Stimulated activated CD4-positive, alpha-beta T cell treated with anti-CD3 and anti-CD28 coated beads, Interleukin-4, amount 100 ng/mL, for 48 hours (primary cell): ENCODE measurements at places on chromosomes 13 and 19.

DNA sequence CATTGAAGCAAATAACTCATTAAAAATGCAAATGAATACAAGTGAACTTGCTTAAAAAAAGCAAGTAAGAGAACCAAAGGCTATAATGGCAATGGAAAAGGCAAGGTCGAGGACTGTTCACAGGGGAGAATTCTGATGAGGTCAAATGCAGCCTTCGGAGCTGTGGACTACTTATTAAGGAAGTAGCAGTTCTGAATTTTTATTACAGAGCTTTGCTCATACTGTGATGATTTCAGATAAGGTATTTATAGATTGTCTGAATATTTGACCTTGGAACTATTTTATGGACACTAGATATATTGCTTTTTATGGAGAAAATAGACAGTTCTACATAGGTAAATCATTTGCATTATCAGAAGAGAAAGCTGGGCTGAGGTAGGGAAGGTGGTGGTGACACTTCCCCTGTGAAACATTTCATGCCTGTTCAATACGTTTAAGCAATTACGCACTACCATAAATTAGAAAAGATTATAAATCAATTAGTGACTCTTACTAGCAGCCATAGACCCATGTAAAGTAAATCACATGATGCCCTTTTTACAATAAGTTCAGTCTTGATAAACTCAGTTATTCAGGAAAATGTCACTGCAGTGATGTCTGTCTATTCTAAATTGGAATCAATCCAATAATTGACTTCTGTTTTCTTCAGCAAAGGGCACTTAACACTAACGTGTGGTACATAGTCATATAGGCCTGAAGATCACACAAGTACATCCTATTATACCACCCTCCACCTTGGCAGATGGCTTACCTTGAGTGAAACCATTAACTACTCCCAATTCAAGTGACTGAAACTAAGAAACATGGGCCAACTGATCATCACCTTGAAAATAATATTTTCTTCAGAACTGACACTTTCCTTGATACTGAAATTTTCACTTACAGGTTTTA lies 260.0 kb downstream of the KLF12 start:
- no peak for DNase-seq

GRCh38 chr13:110113284-110113764 lies 193.6 kb downstream of the COL4A1 start:
- no peak for DNase-seq

- DNase-seq = no peak
Measured at GRCh38 chr13:111555268-111555808, 234.9 kb downstream of the TEX29 start.

DNA sequence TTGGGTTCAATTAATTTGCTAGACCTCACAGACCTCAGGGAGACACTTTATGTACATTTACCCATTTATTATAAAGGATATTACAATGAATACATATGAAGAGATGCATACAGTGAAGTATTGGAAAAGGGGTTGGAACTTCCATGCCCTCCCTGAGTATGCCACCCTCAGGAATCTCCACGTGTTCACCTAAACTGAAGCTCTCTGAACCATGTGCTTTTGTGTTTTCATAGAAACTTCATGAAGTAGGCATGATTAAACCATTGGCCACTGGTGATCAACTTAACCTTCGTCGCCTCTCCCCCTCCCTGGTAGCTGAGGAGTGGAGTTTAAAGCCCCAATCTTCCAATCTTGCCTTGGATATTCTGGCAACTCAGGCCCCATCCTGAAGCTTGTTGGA lies 20.3 kb downstream of the ZNF160 start:
- DNase-seq = no peak

DNA sequence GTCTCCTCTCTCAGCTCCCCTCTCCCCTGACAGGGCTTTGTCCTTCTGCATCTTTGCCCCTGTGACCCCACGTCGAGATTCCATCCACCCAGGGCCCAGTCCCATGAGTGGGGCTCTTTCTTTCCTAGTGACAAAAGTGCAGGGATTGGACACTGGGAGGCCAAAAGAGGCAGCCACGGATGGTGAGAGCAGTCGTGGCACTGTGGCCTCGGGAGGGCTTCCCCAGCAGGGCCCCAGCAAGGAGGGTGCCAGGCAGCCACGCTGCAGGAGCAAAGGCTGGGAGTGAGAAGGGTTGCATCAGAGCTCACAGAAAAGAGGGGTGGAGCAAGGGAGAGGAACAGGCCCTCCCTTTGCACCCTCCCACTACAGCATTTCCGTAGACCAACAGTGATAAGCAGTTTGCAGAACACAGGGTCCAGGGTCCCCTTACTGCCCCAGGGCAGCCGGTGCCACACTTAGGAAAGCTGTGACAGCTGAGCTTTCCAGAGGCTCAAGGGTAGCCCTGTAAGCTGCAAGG lies 4.9 kb downstream of the ZSCAN1 start:
- DNase-seq = no peak

- no peak for DNase-seq
Measured at GRCh38 chr19:41428481-41428859, 1.3 kb upstream of the B3GNT8 start.

DNA sequence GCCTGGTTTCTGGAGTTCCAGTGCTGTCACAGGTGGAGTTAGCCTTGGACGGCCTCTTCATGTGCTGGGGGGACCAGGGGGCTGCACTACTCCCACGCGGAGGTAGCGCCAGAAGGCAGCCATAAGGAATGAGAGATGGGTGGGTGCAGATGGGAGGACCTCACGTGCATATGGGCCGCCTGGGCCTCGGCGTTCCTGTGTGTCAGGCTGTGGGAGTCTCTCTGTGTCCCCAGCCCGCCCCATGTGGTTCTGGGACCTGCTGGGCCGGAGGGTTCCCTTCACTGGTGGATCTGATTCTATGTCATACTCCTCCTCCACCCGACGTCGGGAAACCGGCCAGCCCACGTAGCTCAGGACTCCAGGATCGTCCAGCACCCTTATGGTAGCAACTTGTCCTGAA lies 149.0 kb upstream of the SOX1 start:
- DNase-seq = no peak

DNA sequence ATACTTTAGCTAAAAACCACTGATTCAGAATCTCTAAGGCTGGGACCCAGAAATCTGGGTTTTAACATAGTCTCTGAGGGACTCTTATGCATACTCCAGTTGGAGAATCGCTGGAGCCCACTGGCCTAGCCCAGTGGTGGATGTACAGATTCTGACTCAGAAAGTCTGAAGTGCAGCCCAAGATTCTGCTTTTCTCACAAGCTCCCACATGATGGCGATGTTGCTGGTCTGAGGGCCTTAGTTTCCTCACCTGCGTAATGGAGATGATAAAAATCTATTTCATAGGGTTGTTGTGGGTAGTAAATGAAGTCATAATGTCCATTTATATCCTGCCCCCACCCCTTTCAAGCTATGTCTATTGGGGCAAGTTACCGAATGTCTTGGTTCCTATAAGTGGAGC lies 7.7 kb upstream of the CDADC1 start:
- DNase-seq = no peak

DNA sequence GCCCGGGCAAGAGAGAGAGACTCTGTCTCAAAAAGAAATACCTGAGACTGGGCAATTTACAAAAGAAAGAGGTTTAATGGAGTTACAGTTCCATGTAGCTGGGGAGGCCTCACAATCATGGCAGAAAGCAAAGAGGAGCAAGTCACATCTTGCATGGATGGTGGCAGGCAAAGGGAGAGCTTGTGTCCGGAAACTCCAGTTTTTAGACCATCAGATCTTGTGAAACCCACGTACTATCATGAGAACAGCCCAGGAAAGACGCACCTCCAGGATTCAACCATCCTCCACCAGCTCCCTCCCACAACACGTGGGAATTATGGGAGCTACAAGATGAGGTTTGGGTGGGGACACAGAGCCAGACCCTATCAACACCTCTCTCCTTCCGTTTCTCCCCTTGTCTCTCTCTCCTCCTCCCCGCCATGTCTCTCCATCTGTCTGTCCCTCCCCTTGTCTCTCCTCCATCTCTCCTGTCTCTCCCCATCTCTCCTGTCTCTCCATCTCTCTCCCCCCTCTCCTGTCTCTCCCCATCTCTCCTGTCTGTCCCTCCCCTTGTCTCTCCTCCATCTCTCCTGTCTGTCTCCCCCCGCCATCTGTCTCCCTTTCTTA lies 10.0 kb downstream of the POLR2E start:
- DNase-seq = no peak

GRCh38 chr13:40026174-40026585 lies 370.7 kb downstream of the COG6 start:
- peak; percentile 61 for DNase-seq

- DNase-seq = no peak
Measured at GRCh38 chr13:37656247-37656940, 57.8 kb upstream of the POSTN start.

DNA sequence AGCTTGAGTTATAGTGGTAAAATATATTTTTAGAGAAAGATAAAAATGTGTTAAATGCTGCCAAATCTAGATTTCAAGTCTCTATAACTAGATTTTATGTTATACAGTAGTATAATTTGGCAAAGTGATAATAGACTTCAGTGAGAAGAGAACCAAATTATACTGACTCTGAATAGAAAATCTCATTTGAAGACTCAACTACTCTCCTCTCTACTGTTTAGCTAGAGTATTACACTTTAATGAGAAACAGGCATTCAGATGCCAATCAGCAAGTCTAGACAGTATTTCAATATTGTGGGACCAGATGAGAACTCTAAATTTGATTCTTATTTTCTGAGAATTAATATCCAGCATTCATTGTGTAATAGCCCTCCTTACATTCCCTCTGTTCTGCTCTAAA lies 311.2 kb downstream of the SLITRK5 start:
- no peak for DNase-seq

DNA sequence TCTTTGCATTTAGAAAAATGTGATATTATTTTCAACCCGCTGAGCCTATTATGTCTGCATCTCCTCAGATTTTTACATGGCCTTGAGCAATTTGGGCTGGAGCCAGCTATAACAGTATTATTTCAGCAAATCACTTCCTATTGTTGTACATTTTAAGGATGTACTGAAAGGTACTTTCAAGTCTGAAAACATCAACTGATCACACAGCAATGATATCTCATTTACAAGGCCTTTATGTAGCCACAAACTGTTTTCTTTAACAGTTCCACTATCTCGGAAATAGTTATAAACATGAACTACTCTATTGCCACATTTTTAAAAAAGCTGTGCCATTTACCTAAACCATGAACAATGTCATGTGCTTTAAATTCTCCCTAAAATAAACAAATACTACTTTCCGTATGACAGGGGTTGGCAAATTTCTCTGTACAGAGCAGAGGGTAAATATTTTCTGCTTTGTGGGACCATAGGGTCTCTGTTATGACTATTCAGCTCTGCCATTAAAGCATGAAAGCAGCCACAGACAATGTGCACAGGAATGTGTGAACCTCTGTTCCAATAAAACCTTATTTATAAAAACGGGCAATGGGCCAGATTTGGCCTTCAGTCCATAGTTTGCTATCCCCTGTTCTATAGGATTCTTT lies 560.4 kb downstream of the GPC6 start:
- DNase-seq = no peak

GRCh38 chr13:37216331-37216730 lies 110.9 kb upstream of the CSNK1A1L start:
- DNase-seq = no peak

GRCh38 chr19:52603558-52604207 lies 33.6 kb downstream of the ZNF701 start:
- no peak for DNase-seq

- DNase-seq = no peak
Measured at GRCh38 chr19:17471410-17472125, 1.2 kb downstream of the SLC27A1 start.

DNA sequence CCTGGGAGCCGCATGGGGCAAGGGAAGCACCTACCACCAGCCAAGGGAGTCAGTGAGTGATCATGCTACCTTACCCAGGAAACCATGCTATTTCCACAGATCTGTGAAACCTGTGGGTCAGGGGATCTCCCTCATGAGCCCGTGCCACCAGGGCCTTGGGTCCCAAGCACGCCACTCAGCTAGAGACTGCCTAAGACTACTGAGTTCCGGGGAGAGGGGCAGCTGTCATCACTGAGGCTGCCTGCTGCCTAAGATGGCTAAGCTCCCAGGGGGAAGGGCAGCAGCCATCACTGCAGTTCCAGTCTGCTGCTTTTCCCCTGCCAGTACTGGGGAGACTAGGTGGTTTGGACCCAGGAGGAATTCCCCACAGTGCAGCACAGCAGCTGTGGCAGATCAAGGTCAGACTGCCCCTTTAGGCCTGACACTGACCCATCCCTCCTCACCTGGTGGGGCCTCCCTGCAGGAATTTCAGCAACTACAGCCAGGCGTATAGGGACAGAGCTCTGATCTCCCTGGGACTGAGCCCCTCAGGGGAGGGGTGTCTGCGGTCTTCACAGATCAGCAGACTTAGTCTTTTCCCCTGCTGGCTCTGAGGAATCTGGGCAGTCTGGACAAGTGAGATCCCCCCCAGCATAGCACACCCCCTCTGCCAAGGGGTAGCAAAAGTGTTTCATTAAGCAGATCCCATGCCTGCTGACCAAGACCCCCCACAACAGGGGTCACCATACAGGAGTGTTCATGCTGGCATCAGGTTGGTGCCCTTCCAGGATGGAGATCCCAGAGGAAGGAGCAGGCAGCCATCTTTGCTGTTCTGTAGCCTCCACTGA lies 26.9 kb downstream of the VSTM2B start:
- DNase-seq = no peak

GRCh38 chr19:1183543-1184172 lies 9.6 kb upstream of the SBNO2 start:
- no peak for DNase-seq

DNA sequence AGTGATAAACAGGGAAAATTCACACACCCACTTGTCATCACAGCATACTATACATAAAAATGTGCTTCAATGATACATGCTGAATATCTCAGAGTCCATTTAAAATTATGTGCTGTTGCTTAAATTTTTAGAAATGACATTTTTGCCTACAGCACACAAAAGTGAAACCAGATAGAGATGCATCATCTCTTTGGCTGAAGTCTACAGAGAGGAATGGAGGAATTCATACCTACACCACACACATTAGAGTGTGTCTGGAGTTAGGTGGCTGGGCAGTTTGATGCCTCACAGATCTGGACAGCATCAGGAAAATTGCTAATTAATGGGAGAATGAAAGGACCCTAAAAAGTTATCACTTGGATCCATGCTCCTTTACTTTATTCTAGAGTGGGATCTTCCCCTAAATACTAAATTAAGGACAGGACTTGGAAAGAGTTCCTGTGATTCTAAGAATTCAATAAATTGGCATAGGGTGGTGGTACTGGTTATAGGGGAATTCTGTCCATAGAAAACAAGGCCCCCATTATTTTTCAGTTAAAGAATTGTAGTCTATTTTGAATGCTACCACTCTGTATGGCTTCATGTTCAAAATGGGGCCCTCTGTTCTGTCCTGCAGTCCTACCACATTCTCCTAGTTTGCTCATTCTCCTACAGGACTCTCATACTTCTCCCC lies 41.3 kb downstream of the RCBTB2 start:
- no peak for DNase-seq

GRCh38 chr13:50401049-50401505 lies 385.8 kb downstream of the KCNRG start:
- no peak for DNase-seq

GRCh38 chr13:100533588-100534041 lies 55.0 kb downstream of the GGACT start:
- DNase-seq = no peak

DNA sequence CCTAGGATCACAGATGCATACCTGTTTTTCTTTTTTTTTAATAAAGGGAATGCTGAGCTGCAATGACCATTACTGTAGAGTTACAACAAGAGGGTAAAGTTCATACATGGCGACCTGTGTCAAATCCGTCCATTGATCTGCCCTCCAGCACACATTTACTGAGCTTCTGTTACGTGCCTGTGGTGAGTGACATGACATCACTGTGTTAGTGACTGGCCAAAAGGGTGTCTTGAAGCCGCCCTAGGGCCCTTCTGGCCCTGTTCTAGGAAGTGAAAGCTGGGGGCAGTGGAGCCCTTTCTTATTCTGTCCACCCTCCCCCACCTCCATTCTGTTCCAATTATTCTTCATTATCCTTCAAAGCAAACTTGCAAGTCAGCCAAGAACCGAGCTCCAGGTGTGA lies 66.3 kb downstream of the ZIC5 start:
- no peak for DNase-seq
